Inflammatory macrophage (primary cell): ENCODE measurements at places on chromosomes 1 and 21.

GRCh38 chr1:32112806-32113375 is 5.0 kb downstream of the KPNA6 start:
- no peak for DNase-seq

DNA sequence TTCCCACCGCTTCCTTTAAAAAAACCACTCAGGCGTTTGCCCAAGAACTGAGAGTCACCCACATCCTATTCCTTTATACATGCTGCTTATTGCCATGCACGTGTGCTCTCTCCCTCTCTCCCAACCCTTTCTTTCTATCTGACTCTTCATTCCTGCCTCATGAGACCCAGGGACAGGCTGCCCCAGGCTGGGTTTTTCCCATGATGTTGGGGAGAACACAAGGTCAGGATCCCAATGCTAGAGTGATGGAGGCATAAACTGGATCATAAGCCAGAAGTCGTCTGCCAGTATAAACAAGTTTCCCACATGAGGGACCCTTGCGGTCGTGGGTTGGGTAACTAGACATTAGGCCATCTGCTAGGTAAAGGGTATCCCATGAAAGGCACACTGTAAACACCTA is 64.9 kb downstream of the CD2 start:
- no peak for DNase-seq

GRCh38 chr1:32949519-32949918 is 15.1 kb downstream of the RNF19B start:
- no peak for DNase-seq

DNA sequence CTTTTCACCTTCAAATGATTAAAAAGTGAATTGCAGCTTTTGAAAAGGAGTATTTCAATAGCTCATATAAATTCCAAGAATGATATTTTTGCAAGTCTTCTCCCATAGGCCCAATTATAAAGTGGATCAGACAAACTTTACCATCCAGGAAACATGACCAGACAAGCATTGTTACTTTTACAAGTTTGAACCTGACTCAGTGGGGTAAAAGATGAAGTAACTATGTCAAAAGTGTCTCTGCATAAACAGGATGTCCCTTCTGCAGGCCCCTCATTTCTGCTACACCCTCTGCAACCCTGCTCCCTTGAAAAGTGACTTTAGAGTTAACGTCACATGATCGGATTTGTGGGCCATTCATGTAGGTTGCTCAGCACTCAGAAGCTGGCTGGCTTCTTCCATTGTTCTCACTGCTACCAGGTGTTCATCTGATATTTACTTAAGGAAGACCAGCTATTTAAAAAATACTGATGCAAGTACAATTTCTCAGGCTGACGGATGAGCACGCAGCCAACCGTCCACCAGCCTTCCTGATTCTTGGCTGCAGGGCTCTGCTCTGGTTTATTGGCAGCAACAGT is 32.3 kb downstream of the URB1 start:
- DNase-seq = no peak

DNA sequence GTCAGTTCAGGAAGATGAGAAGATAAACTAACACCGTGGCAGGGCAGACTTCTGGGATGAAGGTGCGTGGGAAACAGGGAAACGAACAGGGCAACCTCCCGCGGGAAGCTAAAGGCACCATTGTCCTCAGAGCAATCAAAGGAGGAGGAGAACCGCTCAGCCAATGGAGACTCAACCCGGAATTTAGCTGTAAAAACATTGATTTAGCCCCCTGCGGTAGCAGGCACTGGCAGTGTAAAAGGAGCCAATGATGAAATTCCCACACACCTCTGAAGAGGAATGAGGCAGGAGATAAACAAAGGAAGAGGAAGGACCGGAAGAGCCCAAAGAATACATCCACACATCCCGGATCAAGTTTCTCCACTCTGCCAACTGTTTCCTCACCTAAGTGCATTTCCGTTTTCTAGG is 19.5 kb downstream of the HLCS start:
- no peak for DNase-seq

DNA sequence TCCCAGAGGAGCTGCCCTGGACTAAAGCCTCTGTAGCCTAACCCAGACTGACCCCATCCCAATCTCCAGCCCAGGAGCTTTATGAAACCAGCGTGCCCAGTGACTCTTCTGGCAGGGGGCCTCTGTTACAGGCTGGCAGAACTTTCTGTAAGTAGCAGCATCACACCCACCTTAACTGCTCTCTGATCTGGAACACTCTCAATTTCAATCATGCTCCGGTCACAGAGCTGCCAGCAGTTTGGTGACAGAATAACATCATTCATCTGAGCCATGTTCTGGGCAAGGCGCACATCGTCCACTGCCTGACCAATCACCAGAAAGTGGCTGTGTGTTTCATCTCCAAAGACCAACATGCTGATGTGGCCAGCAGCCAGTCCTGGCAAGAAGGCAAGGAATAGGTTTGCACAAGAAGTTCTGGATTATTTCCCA is 14.7 kb downstream of the ADCY10 start:
- no peak for DNase-seq

DNA sequence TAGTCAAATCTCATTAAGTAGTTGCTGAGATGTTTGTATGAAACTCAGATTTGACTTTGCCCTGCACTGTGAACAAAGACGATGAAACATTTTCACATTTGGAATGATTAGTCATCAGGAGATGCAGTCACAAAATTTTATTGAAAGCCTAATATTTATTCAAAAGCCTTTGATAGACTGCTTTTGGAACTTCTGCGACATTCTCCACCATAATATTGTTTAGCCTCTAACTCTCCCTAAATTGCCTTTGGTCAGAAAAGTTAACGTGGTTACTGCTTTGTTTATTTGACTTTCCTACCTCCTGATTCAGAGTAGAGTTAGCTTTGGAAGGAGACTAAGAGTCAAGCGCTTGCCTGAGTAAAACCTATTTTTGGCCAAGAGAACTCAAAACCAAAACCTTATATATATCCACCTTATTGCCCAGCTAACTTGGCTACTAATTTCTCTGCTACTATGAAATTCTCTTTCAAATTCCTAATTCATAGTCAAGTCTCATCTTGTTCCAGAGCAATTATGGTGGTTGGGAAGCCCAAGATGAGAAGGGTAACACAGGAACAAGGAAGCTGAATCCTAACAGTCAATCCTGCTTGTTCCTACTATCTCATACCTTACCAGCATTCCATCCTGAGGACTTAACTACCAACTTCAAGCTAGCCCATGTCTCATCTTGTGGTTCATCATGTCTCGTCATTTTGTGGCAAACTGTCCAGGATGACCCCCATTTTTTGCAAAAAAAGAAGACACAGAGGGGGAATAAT is 429.6 kb downstream of the USP25 start:
- no peak for DNase-seq

DNA sequence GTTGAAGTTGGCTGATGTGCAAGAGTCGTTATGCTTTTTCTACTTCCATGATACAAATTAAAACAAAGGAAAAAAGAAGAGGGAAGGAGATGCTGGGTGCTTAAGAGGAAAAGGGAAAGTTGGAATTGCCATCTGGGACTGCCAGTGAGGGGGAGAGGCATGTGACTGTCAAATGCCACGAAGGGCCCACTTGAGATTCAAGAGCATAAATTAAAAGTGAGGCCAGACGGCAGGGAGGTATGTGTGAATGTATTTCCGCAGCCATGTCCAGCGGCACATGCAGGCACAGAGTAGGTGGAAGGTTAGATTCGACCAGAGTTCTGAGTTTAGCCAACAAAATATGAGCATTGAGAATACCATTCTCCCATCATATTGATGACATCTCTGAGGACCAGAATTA is 32.0 kb downstream of the NFASC start:
- DNase-seq = no peak
